Suppressor macrophage treated with lipopolysaccharide for 4 hours (primary cell): ENCODE measurements at places on chromosomes 3 and 15.

DNA sequence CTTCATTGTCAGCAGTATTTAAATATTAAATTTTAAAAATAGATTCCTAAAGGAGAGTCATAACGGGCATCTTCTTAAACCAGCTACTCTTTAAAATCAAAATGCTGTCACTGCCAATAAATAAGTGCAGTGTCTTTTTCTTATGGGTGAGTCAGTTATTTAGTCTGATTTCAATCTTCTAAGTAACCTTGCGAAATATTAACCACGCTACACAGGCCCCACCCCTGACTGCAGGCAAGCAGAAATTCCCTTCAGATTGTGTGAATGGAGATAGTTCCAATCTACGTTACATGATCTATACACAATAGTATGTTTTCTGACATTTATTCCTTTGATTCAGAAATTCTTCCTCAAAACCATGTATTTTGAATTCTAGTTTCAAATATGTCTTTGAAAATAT lies 141.5 kb downstream of the GADL1 start:
- peak; percentile 87 for DNase-seq

DNA sequence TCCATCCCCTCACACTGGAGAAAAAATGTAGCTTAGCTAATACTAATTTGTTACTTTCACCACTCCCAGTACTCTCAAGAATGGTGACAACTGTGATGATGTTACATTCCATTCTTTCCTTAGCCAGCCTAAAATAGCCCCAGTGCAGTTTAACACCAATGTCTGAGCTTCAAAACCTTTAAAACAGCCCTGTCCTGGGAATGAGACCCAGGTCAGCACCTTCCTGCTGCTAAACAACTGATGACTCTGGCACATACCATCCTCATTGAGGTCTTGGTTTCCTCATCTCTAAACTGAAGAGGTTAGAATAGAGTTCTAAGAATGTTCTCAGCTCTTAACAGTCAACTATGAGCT lies 3.8 kb downstream of the SCAMP2 start:
- no peak for DNase-seq

- no peak for DNase-seq
Observed at GRCh38 chr15:38528294-38528693, 36.3 kb downstream of the RASGRP1 start.

DNA sequence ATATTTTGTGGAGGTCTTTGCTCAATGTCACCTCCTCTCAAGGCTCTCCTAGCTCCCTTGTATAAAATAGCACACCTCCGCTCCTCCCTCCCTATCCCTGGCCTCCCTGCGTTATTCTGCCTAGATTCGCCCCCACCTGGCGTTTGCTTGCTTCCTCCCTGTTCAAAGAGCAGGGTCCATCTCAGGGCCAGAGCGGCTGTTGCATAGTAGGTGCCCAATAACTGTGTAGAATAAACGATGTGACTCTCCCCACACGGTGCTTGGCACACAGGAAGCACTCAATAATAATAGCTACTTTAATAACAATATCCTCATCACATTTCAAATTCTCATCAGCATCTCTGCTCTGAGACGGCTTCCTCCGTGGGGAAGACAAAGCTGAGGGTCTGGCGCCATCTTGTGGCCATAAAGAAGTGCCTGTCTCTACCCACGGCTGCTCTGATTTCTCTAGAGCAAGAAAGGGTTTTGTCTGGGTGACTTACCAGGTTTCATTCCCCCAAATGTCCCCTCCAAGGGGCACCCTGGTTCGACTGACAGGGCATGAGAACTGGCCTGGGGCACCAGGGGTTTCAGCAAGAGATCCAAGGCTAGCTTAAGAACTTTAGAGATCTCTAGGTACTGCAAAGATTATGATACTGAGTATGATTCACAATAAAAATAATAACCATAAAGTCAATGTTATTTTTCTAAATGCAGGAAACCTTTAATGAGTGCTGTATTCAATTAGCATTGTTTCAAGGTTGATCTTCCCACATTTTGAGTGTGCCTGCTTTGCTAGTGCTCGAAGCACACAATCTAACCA lies 16.1 kb downstream of the CD276 start:
- peak; percentile 92 for DNase-seq

GRCh38 chr3:72950372-72950771 lies 46.2 kb upstream of the PPP4R2 start:
- DNase-seq: no peak

DNA sequence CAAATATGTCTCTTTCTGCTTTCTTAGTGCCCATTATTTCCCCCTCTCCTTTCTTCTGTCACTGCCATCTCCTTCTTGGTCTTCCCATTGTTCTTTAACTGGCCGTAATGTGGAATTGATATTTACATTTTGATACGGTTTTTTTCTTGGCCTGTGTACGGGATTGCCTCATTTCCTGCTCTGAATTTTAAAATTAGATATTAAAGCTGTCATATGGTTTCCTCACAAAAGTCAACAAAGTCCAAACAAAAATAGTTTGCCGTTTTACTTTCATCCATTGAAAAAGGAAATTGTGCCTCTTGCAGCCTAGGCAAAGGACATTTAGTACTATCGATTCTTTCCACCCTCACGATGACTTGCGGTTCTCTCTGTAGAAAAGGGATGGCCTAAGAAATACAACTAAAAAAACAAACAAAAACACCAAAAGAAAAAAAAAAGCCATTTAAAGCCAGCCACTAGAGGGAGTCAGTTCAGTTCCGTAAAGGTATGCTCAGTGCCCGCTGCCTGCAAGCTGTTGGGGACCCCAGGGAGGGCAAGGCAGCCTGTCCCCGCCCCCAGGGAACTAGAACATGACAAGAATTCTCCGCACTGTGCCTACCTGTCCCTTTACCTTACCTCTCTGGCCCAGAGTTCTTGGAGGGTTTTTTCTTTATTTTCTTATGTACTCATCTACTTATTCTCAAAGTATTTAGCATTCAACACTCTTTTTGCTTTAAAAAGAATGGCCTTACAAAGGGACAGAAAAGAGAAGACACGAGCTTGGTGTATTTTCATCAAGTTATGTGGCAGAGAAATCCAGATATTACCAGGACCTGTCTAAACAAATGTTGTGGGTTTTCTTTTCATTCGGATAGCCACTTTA lies 30.0 kb upstream of the NR2E3 start:
- peak; percentile 39 for DNase-seq

GRCh38 chr15:42150219-42150970 lies 6.0 kb downstream of the PLA2G4F start:
- no peak for DNase-seq

DNA sequence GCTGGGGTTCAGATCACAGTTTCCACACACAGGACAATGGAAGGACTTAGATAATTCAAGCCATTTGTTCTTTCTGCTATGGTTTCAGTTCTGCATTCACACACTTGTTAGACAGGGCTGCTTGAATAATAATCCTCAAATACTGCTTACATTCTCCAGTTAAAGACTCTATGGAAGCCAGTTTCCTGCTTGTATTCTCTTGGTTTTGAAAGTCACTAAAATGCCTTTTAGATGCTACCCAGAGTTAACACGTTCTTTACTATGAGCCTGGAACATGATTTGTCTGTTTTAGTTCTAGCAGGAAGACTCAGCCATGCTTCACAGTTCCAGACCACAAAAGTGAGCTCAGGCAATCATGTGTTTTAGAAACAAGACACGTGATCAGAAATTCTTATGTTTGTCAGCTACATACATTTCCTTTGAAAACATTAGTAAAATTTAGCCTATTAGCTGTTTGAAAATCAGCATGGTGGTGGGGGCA lies 152.4 kb downstream of the LEKR1 start:
- DNase-seq: peak; percentile 52

GRCh38 chr3:181534781-181535221 lies 176.9 kb upstream of the SOX2 start:
- no peak for DNase-seq

- DNase-seq: no peak
Observed at GRCh38 chr3:126080970-126081369, 3.0 kb downstream of the SLC41A3 start.

DNA sequence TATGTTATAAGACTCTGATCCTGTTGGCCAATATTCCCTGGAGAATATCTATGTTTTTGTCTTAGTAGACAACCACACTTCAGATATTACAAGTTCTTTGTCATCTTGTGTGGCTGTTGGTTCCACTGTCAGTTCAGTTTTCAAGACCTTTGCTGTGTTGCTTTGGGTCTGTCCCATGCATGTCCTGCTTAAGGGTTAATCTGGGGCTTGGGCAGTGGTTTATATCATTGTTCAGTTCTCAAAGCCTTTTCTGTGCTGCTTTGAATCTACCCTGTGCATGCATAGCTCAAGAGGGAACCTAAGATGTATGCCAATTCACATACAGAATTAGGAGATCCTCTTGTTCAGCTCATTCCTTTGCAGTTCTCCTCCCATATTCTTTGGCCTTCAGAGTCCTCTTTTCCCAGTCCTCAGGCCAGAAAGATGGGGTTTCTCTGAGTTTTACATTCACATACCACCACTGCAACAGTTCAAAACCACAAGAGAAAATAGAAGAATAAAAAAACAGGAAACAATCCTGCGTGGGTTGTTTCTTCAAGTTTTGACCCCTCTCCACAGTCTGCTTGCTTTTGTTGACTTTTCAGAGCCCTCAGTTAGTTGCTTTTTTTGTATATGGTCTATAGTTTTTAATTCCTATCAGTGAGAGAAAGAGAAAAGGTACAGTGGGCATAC lies 21.6 kb downstream of the BUB1B start:
- peak; percentile 52 for DNase-seq

- DNase-seq: no peak
Observed at GRCh38 chr3:13223574-13224237, 150.5 kb upstream of the IQSEC1 start.

GRCh38 chr3:72015463-72015862 lies 230.5 kb upstream of the PROK2 start:
- peak; percentile 16 for DNase-seq

GRCh38 chr15:98778960-98779359 lies 130.6 kb downstream of the IGF1R start:
- DNase-seq: no peak

- no peak for DNase-seq
Observed at GRCh38 chr15:48795901-48796300, 15.0 kb downstream of the CEP152 start.

GRCh38 chr3:31077021-31077601 lies 182.7 kb upstream of the GADL1 start:
- DNase-seq: no peak

DNA sequence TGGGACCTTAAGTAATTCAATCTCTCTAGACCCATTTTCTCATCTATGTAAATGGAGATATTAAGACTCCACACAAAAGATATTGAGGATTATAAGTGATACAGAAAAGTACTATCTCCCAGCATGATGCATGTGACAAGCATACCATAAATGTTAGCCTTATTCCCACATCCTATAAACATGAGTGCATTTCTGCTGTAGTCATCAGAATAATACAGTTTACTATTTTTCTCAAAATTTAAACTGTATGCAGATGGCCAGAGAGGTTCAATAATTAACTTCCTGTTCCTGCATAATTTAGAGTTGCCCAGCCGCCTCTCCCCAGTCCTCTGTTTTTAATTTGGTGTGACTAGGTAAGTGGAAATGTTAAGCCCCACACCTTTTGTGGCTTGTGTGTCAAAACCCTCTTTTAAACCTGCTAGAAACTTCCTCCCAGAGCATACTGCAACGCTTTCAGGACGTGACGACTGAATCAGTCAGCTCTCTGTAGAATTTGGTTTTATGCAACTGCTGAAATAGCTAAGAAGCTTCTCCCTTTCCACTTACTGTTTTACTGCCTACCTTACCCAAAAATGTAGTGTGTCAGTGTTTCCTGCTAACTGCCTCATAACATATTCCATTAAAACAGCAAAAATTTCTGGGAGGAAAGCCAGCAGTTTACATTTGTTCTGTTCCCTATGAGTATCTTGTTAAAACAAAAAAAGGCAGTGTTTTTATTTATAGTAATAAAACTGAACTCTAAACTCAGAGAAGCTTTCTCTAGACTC lies 1037.9 kb downstream of the EPHA3 start:
- DNase-seq: no peak

DNA sequence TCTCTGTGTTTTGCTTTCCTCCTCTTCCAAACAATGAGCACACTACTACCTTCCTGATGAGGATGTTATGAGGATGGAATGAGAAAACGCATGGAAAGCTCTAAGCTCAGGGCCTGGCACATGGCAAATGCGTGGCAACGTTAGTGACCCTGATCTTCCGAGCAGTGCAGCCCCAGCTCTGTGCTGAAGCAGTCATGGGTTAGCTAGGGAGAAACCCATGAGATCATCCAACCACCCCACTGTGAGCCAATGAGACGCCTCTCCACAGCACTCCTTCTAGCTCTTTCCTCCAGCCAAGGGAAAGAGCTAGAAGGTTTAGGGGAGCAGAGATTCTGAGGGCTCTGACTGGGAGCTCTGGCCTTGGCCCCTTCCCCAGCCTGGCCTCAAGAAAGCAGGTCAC lies 4.5 kb downstream of the CPN2 start:
- peak; percentile 43 for DNase-seq

- no peak for DNase-seq
Observed at GRCh38 chr15:73225358-73226015, 143.3 kb downstream of the HCN4 start.

DNA sequence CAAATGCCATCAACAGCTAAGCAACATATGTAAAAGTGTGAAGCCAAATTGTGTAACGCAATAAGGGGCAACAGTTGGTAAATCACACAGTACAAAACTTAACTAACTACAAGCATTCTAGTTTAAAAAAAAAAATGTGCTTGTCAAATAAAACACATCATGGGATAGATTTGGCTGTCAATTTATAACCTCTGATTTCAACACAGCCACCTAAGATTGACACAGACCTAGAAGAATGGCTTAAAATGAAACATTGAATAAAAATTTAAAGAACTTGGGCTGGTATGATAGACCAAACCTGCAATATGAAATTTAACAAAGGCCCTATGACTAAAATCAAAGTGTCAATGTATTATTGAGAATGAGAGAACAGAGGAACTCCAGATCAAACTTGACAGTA lies 148.4 kb downstream of the NR1I2 start:
- DNase-seq: no peak

- DNase-seq: no peak
Observed at GRCh38 chr3:43019006-43019809, 40.1 kb downstream of the GASK1A start.

- no peak for DNase-seq
Observed at GRCh38 chr3:114389156-114389555, 95.3 kb downstream of the TIGIT start.

DNA sequence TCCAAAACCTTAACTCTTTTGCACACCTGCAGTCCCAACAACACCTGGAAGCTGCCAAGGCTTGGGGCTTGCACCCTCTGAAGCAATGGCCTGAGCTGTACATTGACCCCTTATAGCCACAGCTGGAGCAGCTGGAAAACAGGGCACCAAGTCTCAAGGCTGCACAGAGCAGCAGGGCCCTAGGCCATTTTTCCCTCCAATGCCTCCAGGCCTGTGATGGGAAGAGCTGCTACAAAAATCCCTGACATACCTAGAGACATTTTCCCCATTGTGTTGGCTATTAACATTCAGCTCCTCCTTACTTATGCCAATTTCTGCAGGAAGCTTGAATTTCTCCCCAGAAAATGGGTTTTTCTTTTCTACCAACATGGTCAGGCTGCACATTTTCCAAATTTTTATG lies 231.0 kb downstream of the ZMAT3 start:
- DNase-seq: no peak
